Regular cardiac myocyte (primary cell): ENCODE measurements at places on chromosomes 5 and 9. TPM values are rescaled to one million over a fixed set of nuclear protein-coding genes. Genes with fewer than 3 reads are reported as not detected.

IFNB1 gene
- not detected in 2 replicates for total RNA-seq

HAUS6 gene
- total RNA-seq: 14.9 and 19.9 TPM in 2 replicates

FAM221B gene
- total RNA-seq: not detected in 2 replicates

VAV2 gene
- 15.2 and 24.3 TPM in 2 replicates for total RNA-seq

ZFP2 gene
- under 0.01 and 0.28 TPM in 2 replicates for total RNA-seq

GBA2 gene
- total RNA-seq: 15.2 and 19.9 TPM in 2 replicates

ZNF169 gene
- total RNA-seq: 2.5 TPM in 2 replicates
